ENCODE measurements at places on chromosomes 5 and 9.

DNA sequence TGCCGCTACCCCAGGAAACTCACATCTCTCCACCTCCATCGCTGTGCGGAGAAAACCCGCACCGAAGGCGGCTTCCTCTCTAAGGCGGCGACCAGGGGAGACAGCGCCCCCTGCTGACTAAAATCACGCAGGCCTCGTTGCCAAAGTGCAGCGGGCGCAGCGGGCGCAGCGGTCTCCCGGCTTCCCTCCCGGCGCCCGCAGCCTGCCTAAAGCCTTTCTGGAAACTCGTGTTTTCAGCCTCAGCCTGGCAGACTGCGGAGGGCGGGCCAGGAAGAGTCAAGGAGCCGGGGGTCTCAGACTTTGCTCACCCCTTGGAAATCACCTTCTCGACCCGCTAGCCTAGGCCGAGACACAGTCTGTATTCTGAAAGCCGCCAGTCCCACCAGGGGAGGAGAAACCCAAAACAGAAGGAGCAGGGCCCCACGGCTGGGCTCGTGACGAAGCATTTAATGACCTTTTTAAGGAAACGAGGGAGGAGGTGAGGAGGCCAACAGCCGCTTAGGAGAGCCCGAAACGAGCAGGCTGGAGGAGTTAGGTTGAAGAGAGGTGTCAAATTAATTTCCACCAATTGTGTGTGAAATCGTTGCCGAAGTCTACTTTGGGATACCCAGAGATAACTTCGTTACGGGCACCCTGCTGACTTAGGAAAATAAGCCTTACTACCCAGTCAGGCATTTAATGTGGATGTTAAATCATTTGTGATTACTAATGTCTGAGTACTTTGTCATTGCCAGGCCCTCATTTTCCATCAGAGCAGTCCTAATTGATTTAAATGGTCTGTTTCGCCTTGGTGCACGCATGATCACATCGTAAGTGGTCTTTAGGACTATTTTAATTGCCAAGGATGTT, 7.3 kb upstream of the FOXB2 start:
- peak; percentile 40 for DNase-seq

DNA sequence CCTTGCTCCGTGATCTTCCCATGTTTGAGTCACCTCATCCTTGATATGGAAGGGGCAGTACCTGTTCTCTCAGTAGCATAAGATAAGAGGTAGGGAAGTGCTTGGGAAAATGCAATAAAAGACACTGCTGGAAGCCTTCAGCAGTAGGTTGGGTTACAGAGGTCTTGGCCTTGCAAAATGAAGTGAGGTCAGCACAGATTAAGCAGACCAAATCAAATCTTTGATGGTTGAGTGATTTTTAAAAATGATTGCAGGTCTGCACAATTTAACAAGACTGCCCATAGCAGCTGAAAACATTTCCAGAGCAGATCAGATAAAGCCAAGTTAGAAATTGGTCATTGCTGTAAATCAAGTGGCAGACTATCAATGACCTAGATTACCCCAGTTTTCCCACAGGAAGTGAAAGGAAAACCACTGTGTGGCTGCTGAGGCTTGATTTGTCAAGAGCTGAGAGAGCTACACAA, 32.9 kb downstream of the PALM2AKAP2 start:
- DNase-seq: no peak

GRCh38 chr5:136682986-136683385, 317.6 kb upstream of the TRPC7 start:
- DNase-seq: no peak

DNA sequence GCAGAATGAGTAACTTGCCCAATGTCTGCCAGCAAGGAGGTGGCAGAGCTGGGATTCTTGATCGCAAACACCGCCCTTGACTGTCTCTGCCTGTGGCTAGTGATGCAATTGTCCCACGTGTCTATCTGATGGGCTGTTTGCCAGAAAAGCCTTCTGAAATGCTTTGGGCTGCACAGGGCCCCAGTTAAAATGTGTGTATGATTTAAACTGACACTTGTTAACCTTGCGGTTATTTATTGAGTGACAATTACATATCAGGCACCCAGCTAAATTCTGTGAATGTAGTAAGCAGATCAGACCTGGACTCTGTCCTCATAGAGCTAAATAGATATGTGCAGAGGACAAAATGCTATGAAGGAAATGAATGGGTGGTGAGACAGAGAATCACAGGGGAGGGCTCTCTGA, 11.6 kb upstream of the IL12B start:
- DNase-seq: no peak

GRCh38 chr5:103347716-103348423, 89.3 kb downstream of the MACIR start:
- no peak for DNase-seq

GRCh38 chr9:21383627-21384026, 1.6 kb downstream of the IFNA2 start:
- no peak for DNase-seq

- DNase-seq: no peak
Measured at GRCh38 chr5:180202939-180203573, 6.0 kb downstream of the RASGEF1C start.

GRCh38 chr9:121815084-121815483, 163.7 kb downstream of the DAB2IP start:
- DNase-seq: no peak

GRCh38 chr5:81006947-81007636, 46.9 kb downstream of the RASGRF2 start:
- no peak for DNase-seq

DNA sequence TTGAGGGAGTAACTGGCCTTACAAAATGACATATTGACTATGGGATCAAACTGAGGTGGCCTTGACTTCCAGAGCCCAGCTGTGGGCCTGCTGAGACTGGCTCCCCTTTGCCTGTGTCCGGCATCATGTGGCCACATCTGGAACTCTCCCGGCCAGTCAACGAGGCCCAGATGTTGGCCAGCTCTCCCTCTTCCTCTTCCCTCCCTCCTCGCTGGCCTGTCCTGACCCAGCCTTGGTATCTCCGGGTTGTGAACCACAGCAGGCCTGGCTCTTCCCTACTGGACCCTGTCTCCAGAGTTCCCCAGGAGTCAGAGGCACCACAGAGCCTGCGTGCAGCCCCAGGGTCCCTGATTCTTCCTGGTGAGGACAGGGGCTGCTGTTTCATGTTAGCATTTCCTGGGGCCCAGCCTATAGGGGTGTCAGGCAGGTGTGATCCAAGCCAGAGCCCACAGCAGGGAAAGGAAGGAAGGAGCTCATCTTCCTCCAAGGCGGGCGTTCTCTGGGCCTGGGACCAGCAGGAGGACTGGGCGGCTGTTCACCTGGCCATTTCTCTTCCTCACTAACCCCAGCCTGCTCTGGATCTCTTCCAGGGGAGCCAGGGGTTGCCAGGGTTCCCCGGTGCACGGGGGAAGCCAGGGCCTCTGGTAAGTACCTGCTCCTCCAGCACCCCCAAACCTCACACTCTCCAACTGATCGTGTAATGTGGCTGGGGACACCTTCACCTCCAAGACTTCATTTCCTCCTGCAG, 81.2 kb downstream of the COL27A1 start:
- no peak for DNase-seq

DNA sequence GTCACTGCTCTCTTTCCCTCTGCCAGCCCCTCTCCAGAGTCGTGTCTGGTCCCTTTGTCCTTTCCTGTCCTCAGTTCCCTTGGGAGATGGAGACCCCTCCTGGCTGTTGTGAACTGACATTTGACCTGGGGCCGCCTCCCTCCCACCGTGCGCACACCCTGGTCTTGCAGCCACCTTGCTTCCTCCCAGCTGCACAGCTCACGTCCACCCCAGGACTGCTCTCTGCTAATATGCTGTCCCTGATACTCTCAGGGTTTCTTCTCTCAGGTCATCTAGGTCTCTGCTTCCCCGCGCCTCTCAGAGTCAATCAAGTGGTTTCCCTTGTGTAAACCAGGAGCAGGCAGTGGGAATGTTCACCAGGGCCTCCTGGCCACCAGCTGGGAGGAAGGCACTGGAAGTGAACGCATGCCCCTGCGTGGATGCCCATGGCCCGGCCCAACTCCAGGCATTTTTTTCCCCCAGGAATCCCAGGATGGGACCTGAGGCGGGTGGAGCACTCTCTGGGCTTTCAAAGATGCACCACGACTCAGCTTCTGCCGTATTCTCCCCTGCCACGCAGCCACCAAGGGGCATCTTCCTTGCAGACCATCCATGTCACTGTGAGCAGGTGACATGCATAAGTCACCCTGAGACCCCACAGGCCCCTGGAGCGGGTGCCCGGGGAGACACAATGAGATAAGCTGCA, 142.4 kb downstream of the OLFM1 start:
- no peak for DNase-seq

- no peak for DNase-seq
Measured at GRCh38 chr5:156031181-156031580, 295.8 kb upstream of the SGCD start.

DNA sequence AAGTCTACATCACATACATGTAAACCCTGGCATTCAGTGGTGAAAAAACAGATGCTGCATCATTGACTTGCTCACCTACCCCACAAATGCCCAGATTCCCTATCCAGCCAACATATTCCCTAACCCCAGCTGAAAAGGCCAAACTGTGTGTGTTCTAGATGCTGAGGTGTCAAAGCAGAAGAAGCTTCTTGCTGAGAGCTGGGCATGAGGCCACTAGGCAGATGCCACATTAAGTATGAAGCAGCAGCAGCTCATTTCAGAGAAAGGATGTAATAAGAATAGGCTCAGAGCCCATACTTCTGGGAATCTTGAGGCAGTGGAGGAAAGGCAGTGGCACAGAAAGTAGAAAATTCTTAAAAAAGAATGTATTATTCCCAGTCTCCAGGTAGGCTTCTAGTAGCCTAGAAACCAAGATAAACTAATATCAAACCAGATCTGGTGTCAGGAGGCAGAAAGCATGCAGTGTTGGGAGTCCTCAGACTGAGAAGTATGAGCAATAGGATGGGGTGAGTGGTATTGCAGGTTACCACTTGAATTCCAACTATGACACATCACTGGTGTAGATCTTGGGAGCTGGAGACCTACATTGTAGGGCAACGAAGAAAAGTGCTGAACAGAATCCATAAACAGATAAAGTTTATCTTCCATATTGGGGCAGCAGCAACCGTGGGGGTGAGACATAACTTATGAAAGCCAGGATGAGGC, 71.9 kb upstream of the GRHPR start:
- DNase-seq: no peak

Measured in cerebellum (tissue), 4 donors.